ENCODE measurements at places on chromosomes 2 and 18.

DNA sequence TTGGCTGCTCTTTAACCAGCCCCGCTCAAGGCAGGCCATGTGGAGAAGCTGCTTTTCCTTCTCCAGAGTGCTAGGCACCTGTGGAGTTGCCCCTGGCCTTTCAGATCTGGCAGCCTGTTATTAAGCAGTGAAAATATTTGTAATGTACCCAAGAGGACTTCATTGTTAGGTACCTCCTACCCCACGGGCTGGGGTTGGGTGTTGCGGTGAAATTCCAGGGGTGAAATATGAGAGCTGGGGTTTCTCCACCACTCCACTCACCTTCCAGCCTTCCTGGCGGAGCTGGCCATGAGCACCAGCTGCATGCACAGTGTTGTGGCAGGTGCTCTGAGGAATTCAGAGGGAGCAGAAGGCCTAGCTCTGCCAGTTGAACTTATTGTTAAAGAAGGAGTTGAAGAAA lies 39.1 kb downstream of the NTSR2 start:
- no peak for DNase-seq

DNA sequence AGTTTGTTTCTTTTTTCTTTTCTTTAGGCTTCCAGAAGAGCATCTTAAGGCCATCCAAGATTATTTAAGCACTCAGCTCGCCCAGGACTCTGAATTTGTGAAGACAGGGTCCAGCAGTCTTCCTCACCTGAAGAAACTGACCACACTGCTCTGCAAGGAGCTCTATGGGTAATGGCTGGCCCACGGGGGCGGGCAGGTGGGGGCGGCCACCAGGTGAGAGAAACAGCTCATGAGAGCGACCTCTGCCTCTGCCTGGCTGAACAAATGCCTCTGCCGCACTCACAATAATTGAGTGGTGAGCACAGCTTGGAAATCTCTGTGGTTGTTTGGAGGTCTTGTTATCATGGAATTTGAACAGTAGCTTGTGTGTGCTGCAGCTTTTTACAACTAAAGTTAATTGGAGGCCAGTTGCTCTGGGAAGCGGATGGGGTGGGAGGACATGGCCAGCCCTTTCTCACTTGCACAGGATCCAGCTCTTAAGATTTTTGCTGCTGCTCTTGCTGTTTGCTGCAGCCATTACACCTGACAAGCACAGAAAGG lies 70.4 kb downstream of the INPP5D start:
- no peak for DNase-seq

DNA sequence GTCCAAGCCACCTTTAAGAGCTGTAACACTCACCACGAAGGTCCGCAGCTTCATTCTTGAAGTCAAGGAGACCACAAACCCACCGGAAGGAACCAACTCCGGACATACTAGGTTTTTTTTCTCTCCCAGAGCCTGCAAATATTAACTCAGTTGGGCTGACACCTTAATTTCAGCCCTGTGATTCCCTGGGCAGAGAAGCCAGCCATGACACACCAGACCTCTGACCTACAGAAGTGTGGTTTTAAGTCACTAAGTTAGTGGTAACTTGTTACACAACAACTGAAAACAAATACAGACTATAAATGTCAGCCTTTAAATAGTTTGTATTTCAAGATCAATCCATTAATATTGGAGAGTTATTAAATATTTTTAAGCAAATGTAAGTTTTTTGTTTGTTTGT lies 855.1 kb downstream of the TMEM182 start:
- DNase-seq: no peak

DNA sequence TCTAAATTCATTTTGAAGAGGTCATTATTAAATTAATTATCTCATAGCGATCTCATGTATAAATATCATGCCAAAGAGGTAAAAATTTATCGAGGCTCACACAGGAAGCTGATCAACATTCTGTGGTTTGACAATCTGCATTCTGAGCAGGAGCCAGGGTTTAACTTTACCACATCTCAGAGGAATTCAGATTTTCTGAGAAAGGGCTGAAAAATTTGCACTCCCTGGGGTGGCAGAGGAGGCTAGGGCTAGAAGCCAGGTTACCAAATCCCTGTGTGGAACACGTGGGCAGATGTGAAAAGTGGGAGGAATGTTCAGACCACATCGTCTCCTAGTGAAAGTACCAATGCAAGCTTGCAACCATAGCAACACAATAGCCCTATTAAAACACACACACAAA lies 63.5 kb upstream of the CTLA4 start:
- no peak for DNase-seq
